CD4-positive, alpha-beta T cell treated with Interleukin-4 for 1 hour (primary cell): ENCODE measurements at places on chromosomes 11 and 22.

DNA sequence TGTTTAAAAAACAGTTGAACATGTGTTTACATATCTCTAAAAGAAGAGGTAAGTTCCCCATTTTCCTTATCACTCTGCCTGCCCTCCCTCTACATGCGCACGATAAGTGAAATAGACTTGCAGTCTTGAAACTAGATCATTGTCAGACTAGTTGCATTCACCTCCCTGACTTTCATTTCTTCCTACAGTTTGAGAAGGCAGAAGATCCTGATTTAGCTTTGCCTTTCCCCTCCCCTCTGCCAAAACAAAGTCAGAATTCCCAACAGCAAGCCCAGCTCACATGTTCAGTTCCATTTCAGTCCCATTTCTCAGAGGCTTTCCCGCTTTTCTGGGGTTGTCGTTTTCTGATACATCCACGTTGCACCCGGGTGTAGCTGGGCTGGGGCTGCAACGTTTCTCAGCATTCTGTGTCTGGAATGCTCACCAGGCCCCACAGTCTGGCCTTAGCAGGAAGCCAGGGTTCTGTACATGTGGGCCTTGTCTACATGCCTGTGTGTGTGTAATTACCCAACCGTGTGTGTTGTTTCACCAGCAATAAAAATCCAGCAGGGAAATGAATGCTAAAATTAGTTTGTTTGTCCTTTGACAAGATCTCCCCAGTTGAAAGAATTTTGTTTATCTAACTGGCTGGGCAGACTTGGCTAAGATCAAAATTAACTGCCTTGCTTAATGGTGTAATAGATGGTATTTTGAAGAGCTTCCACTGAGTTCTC lies 179.2 kb downstream of the DBX1 start:
- no peak for DNase-seq

GRCh38 chr22:42720263-42721044 lies at the start of gene A4GALT:
TSS of gene A4GALT (minus strand) at chr22:42720870. CDS start at chr22:42693951, 26,919 bp downstream.
- DNase-seq: no peak

DNA sequence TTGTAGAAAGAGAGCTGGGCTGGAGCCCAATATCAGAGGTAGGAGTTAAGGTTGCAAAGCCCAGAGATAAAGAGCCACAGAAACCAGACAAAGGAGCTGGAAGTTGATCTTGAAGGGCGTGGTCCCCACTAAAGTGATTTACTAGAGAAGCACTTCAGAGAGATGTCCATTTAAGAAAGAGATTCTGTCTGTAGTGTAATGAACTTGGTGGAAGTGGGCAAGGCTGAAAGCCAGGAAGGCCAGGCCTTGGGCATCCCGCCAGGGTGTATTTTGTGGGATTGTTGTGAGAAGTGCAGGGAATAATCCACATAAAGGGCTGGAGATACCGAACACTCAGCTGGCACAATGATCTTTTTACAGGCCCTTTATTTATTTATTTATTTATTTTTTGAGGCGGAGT lies 1398.8 kb downstream of the TBC1D22A start:
- DNase-seq: no peak

DNA sequence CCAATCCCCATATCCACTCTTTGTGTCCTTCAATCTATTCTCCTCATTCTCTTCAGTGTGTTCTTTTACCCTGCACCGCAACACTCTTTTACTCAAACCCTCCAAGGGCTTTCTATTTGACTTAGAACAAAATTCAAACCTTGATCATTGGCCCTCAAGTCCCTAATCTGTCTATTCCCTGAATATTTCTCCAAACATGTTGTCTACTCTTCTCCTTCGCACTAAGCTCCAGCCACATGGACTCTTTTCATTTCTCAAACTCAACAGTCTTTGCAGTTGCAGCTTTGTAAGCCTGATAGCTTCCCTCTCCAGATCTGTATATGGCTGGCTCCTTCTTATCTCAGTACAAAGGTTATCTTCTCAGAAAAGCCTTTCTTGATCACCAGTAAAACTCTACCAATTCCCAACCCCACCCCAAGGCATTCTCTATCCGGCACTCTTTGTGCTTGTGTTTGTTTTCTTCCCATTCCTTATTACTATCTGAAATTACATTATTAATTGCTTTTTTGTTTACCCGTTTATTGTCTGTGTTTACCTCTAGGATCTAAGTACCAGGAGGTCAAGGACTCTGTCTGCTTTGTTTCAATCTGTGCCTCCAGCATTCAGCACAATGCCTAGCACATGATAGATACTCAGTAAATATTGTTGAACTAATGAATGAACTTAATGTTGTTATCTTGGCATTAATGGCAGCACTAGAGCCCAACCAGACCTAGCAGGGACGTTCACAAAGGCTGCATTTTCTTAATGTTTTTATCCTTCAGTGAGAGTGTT lies 147.4 kb downstream of the BBOX1 start:
- DNase-seq: no peak

DNA sequence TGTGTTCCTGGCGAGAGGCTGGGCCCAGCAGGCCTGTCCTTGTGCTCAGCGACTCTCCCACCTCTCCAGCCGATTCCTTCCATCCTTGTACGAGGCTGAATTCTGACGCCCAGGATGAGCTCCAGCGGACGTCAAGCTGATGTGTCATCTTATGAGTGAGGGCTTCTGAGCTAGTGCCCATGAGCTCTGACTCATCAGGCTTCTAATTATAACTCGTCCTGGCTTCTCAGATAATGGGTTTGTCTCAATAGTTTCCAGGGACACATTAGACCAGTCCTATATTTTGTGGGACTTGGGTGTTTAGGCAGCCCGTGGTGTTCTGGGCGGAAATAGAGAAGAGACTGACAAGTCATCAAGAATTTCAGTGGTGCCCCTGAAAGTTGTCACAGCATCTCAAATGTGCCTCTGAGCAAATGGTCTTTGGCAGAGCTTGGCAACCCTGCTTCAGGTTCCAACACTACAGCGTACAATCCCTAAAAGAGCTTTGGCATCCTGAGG lies 108.2 kb upstream of the CD44 start:
- peak; percentile 42 for DNase-seq

GRCh38 chr11:30585125-30585891 lies 845 bp downstream of the MPPED2 start:
- DNase-seq: no peak

- DNase-seq: no peak
Measured at GRCh38 chr11:81092522-81092921, 1641.1 kb downstream of the FAM181B start.

DNA sequence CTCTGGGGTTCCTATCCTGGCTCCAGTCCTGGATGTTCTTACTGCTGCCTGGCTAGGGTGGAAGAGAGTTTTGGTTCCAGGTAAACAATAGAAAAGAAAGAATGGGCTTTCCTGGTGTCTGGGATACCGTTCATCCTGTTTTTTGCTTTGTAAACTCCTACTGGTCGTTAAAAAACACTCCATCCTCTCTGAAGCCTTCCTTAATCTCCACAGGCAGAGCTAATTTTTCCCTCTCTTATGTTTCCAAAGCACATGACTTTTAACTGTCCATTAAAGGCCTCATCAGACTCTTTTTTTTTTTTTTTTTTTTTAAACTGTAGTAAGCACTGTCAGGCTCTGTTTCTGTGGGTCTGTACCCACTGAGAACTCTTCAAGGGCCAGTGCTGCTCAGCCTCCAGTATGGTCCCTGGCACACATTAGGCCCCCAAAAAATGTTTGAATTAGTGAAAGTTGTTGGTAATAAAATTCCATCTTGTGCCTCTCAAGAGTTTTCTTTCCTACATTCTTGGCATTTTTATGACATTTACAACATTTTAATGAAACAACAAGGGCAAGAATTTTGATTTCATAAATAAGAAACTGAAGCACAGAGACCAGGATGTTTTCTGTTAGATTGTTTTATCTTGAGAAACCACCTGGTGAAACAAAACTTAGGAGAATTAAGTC lies 104.2 kb downstream of the TEAD1 start:
- no peak for DNase-seq

GRCh38 chr11:120532082-120532831 lies 20.7 kb downstream of the GRIK4 start:
- DNase-seq: no peak

- no peak for DNase-seq
Measured at GRCh38 chr22:17629173-17629489, 582 bp upstream of the ATP6V1E1 start.

- no peak for DNase-seq
Measured at GRCh38 chr22:39871008-39871798, 22.4 kb downstream of the ENTHD1 start.

DNA sequence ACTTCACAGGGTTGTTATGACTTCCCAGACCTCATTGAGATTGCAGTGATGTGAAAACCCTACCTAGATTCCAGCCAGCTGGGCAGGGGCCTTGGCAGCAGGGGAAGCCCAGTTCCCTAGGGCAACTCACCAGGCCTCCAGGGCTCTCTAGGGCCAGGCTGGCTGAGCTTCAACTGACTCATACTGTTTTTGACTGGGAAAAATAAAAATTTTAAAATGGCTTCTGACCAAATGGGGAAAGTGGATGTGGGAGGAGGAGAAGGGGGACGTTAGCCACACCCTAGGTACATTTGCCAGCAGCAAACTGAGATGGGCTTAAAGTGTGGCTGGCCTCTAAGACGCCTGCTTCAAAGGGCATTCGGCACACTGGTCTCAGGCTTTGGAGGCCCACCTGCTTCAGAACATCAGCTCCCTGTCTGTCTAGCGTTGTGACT lies 39.0 kb downstream of the BMAL1 start:
- no peak for DNase-seq

- no peak for DNase-seq
Measured at GRCh38 chr11:59849129-59849528, 3.8 kb upstream of the CBLIF start.
